ENCODE measurements at places on chromosomes 16 and 17.

GRCh38 chr16:75535901-75536300 lies at the start of gene CHST5:
TSS of gene CHST5 (minus strand) at chr16:75536108. CDS start at chr16:75530384, 5,724 bp downstream.
- no peak for DNase-seq

DNA sequence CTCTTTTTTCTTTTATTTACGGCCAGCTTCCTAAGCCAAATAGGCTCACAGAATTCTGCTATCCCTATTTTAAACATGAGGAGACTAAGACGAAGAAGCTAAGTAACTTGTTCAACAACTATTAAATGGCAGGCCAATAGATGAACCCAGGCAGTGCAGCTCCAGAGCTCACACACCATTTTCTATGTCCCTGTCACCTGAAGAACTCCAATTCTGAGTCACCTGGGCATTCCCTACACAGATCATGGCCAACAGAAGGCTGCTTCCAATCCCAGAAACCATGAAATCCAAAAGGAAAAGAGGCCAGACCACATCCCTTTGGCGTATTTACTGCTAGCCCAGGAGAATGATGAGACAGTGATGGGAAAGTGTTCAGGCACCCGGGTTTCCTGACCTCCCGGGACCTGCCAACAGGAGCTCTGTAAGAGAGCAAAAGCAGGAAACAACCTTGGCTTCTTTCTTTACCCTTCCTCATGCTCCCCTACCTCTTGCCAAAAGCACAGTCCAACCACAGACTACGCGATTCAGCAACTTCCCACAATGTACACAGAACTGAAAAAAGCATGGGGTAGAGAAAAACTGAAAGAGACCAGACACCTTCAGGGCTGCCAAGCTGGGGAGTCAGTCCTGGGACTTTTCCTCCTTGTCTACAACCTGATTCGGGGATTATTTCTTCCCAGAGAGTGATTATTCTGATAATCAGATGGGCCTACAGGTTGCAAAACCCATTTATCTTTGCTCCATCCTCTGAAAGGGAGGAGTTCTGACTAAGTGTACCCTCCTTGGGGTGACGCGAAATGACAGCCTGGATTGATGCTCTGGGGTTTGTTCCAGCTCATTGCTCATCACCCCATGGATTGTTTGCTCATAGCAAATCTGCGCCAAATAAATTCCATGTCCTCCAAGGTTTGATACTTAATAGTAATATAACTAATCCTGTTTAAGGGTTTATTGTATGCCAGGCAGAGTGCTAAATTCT lies 47.8 kb upstream of the HAS3 start:
- DNase-seq, result no peak

- DNase-seq, result no peak
Observed at GRCh38 chr17:28053044-28053670, 10.7 kb downstream of the NLK start.

DNA sequence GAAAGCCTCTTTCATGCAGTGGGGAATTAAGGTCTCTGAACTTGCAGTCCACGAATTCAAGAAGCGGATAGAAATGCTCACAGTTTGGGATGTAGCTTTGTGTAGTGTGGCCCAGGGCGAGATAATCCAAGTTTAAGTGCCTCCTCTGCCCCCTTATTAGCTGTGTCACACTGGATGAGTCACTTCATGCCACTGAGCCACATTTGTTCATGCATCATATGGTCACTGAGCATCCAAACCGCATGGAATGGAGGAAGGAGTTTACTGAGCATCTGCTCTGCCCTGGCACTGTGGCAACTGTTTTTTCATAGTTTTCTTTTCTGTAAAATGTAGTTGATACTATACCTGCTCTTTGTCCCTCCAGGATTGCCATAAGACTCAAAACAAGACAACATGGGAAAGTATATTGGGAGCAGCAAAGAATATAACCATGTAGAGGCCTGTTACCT lies 15.1 kb upstream of the DHX8 start:
- no peak for DNase-seq

GRCh38 chr17:49906531-49907136 lies 58.8 kb upstream of the TAC4 start:
- DNase-seq, result no peak

DNA sequence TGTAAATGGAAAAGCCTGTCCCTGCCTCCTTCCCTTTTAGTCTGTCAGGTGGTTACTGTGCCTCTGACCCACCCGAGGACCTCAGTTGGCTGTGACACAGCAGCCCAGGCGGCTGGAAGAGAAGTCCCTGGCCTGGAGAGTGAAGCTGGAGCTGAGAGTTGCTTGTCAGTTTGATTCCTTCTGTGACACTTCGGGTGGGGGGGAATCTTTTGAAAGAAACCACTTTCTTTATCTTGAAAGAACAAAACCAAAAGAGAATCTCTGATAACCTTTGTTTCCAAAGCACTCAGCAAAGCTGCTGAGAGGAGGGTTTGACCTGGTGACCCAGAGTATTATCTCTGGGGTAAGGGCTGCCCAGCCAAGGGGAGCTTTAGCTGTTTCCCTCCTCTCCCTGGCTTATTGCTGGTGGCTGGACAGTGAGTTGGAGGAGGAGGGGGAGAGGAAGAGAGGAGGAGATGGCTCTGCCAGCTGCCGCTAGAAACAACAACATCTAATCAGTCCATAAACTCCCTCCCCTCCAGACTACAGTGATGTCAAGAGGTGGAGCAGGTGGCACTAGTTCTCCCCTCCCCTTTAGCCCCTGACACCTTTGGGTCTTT lies 34.0 kb downstream of the YPEL2 start:
- DNase-seq, result no peak

DNA sequence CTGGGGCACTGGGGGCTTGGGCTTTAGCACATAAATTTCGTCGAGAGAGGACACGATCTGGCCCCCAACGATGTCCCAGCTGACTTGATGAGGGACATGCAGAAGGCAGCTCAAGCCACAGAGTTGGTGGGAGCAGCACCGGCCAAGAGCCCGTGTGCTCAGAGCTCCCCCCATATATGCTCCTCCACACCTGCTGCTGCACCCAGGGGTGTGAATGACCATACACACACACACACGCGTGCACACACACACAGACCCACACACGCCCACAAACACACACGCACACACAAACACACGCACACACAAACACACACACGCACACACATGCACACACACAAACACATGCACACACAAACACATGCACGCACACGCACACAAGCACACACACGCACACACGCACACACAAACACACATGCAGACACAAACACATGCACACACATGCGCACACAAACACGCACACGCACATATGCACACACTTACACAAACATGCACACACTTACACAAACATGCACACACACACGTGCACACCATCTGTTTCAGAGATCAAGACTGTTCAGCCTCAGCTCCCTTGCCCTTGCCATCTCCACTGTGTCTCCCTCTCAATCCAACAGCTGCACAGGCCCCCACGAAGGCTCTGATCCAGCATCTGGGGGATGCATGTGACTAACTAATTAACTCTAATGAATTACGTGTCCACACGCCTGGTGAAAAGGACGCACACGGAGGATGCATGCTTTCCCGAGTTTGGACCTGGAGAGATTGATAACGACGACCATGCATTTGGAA lies 85.6 kb upstream of the TNRC6C start:
- peak; percentile 14 for DNase-seq

GRCh38 chr16:2432801-2433505 lies 3.7 kb downstream of the CCNF start:
- no peak for DNase-seq

GRCh38 chr16:67664258-67664657 lies 2.3 kb downstream of the ENKD1 start:
- DNase-seq, result peak; percentile 20

GRCh38 chr16:78706637-78707036 lies 607.2 kb downstream of the WWOX start:
- DNase-seq, result no peak

- DNase-seq, result no peak
Observed at GRCh38 chr17:32323811-32324491, 18.0 kb downstream of the C17orf75 start.

DNA sequence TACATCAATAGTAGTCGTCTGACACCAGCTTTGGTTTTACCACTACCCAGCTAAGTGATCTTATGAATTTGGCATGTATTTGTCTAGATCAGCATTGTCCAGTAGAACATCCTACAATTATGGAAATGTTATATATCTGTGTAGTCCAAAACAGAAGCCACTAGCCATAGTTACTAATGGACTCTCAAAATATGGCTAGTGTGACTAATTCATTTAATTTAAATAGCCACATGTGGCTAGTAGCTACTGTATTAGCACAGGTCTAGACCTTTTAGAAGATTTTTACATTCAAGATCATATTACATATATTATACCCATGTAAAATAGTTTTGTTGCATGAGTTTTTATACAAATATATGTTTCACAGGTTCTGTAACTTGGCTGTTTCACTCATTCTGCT lies 27.0 kb upstream of the NFAT5 start:
- no peak for DNase-seq

GRCh38 chr17:67800495-67800928 lies 24.8 kb upstream of the BPTF start:
- peak; percentile 74 for DNase-seq

GRCh38 chr17:80005360-80006338 lies 30.0 kb downstream of the TBC1D16 start:
- DNase-seq, result peak; percentile 53

DNA sequence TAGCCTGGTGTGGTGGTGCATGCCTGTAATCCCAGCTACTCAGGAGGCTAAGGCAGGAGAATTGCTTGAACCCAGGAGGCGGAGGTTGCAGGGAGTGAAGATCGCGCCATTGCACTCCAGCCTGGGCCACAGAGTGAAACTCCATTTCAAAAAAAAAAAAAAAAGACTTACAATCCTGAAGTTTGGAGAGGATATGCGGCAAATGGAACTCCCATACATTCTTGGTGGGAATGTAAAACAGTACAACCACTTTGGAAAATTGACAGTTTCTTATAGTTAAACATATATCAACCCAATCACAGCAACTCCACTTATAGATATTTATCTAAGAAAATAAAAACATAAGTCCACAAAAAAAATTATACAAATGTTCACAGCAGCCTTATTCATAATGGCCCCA lies 11.9 kb downstream of the GFOD2 start:
- no peak for DNase-seq

DNA sequence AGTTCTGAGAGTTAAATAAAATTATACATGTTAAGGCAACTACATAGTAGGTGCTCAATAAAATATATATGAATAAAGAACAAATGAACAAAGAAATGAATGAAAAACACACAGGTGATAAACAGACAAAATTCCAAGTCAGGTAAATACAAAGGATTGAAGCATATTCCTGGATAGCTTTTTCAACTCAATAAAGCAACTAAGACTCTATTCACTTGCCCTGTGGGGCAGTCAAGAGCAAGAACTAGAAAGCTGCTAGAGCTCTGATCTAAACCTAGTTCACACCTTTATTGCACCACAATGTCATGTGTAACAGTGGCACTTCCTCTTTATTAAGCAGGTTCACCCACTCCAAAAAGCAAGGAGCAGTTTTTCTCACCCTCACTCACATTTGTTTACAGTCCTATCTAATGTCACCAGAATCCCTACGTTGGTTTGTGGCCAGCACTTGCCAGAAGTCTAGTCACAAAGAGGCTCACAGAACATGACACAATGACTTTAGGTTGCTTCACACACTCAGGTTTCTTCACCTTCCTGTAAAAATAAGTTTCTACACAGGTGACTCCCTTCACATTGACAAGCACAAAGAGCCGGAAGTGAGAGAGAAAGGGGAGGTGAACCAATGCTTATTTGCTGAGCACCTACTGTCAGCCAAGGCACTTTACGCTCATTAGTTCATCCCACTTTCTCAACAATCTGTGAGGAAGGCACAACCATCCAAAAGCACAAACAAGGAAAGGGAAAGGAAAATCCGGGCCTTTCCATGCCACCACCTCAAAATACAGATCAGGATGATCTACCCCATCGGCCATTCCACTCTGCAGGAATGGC lies 70.8 kb downstream of the XPO6 start:
- no peak for DNase-seq

DNA sequence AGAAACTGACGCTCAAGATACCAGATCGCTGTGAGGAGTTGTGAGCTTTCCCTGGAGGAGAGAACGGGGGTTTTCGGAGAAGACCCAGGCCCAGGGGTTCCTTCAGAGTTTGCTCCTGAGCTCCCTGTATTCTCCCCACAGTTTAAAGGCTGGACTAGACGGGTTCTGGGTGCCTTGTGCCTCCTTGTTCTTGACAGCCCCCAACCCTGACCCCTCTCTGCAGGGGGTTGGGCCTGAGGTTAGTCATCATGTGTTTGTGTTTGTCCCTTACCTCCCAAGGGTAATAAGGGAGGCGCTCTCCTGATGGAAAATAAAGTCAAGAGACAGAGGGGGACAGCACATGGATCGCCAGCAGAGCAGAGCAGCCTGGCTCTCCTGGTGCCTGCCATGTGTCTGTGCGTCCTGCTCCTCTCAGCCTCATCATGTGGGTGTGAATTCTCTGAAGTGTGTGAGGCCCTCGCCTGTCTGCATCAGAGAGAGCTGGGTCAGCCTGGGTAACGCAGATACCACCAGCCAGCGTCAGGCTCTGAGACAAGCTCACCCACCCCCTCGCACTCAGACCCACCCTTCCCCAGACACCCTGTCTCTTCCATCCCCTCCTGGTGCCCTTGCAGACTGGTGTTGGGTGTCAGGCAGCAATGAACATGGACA lies 8.7 kb downstream of the HEXIM2 start:
- no peak for DNase-seq

GRCh38 chr17:31095236-31096105 lies 694 bp downstream of the NF1 start:
- peak; percentile 44 for DNase-seq

DNA sequence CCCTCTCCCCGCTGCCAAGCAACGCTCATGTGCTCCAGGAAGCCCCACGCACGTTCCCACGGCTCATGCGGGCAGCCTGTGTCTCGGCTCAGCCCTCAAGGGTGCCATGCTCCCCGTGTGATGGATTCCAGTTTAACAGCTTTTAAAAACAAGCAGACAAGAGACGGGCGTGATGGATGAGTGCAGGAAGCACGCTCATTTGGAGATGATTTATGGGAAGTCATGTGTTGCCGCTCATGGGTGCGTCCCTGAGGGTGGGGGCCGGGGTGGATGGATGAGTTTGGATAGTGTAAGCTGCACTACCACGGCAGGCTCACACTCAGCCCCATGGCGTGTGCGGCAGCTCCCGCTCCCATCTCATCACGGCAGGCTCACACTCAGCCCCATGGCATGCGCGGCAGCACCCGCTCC lies 132.8 kb downstream of the RBFOX3 start:
- DNase-seq, result no peak

DNA sequence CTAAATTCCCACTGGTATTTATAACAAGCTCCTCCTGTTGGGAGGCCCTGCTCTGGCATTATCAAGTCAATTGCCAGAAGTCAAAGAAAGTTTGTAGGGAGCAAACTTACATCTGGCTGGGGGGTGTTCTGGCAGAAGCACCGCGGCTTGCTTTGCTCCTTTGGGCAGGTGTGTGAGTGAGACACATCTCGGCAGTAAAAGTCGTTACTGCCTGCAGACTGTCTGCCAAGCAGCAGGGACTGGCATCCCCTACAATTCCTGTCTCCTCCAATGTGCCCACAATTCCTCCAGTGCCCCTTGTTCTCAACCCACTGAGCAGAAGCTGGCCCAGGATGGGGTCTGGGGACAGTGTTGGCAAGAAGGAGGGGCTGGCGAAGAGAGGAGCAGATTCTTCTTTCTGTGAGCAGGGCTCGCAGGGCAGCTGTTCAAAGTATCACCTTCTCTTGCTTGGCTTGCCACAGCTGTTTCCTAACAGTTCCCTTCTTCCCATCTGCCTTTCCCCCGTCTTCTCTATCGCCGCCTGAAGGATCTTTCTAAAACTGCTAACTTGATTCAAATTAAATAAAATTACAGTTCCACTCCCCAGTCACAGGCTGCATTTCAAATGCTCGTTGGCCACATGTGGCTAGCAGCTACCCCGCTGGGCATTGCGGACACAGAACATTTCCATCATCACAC lies 30.2 kb downstream of the SPACA3 start:
- no peak for DNase-seq

Measured in heart left ventricle (tissue), 16 donors.